Stimulated activated CD8-positive, alpha-beta memory T cell treated with anti-CD3 and anti-CD28 coated beads, Interleukin-2, amount 100 ng/mL, for 1 hour (primary cell): ENCODE measurements at places on chromosomes 4 and X.

DNA sequence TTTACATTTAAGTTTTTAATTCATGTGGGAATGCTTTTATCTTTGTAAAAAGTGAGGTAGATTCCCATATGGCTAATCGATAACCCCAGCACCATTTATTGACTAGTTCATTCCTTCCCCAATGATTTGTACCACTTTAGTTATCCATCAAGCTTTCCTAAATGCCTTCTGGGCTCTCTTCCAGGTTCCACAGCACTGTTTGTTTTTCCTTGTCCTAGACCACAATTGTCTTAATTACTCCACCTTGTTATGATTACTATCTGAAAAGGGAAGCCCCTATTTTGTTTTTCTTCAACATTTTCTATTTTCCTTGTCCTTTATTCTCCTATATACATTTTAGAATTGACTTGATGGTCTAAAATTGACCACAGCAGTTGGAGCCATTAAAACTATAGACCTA, 48.5 kb upstream of the GPRIN3 start:
- DNase-seq, result no peak

GRCh38 chrX:68789966-68790365, 38.9 kb upstream of the EFNB1 start:
- DNase-seq, result no peak

DNA sequence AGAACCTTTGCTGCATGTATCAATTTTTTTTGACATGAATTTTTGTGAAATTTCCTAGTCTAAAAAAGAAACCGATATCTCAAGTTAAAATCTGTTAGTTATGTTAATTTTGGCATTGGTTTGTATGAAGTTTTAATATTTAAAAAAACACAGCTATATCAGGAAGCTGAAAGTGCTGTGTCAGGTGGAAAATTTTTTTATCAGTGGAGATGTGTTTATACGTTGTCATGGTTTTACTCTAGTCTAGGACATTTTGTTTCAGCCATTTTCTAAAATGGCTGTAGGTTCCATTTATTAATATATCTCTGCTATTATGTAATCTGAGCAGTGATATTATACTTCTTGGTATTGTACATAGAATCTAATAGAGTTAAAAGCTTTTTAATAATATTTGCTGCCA, 34.2 kb downstream of the OCRL start:
- no peak for DNase-seq

DNA sequence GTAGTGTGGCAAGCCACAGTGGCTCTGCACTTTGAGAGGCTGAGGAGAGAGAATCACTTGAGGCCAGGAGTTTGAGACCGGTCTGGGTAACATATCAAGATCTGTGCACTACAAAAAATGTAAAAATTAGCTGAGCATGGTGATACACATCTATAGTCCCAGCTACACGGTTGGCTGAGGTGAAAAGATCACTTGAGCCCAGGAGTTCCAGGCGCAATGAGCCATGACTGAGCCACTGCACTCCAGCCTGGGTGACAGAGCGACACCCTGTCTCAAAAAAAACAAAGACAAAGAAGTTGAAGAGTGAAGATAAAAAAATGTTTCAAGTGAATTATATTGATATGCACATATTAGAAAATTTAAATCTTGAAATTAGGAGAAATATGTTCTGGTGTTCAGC, 46.3 kb downstream of the SULT1B1 start:
- DNase-seq, result no peak

- DNase-seq, result no peak
Measured at GRCh38 chr4:33512397-33512796, 2731.9 kb downstream of the ARAP2 start.
